CD4-positive, alpha-beta T cell treated with Interleukin-15 for 4 hours (primary cell): ENCODE measurements at places on chromosomes 2 and 18.

DNA sequence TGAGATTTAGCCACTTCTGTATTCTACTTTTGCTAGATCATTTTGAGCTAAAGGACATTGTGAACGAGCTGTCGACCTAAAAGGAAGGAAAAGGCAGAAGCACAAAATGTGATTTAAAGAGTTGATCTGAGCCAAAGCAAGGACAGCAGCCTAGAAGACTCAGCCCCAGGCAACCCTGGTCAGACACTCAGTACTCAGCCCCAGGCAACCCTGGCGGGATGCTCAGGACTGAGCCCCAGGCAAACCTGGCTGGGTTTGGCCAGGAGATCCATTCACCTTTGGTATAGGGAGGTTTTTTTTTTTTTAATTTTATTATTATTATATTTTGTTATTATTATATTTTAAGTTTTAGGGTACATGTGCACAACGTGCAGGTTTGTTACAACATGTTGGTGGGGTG, 34.3 kb upstream of the PXDN start:
- no peak for DNase-seq

DNA sequence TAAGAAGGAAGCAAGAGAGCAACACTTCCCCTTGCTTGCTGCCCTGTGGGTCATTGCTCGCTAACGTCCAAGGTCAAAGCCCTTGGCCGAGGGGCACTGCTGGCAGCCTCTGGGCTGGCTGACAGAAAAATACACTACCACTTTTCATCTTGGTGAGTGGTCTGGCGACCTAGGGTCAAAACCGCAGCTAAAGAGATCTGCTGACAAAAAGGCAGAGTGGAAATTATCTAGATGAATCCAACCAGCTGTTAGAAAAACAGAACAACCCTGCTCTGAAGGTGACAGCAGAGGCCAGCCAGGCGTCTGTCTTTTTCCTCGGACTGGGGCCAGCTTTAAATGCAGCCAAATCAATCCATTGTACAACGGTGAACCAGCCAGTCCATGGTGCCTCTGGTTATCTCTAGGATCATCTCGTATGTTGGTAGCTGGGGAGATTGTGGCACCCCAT, 92.6 kb downstream of the CD8B2 start:
- no peak for DNase-seq

GRCh38 chr2:86412007-86412406, 29.2 kb upstream of the KDM3A start:
- DNase-seq, result no peak

GRCh38 chr2:223786236-223786635, 51.1 kb downstream of the AP1S3 start:
- DNase-seq, result no peak
